ENCODE measurements at places on chromosomes 16 and 17.

DNA sequence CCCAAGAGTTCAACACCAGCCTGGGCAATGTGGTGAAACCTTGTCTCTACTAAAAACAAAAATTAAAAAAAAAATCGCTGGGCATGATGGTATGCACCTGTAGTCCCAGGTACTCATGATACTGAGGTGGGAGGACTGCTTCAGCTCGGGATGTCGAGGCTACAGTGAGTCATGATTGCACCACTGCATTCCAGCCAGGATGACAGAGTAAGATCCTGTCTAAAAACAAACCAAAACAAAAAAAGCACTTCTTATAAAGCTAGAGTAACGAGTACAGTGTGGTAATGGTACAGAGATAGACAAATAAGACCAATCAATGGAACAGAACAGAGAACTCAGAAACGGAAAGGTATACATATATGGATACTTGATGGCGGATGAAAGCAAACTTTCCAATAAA is 4.4 kb downstream of the NSMCE1 start:
- no peak for DNase-seq

DNA sequence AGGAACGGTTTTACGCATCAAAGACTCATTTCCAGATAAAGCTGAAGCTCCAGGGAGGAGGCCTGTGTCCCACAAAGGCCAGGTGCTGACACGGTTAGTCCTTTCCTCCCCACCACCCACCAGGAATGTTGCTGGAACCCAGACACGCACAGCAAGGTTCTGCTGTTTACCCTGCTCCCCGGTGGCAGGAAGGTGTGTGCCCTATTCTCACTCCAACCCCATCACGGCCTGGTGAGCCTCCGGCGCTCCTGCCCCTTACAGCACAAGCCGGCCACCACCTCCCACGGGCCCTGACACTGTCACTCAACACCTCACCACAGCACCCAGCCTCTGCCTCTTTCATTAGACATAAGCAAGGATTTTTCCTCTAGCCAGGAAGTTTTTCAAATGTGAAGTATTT is 47.8 kb downstream of the ANKRD11 start:
- no peak for DNase-seq

DNA sequence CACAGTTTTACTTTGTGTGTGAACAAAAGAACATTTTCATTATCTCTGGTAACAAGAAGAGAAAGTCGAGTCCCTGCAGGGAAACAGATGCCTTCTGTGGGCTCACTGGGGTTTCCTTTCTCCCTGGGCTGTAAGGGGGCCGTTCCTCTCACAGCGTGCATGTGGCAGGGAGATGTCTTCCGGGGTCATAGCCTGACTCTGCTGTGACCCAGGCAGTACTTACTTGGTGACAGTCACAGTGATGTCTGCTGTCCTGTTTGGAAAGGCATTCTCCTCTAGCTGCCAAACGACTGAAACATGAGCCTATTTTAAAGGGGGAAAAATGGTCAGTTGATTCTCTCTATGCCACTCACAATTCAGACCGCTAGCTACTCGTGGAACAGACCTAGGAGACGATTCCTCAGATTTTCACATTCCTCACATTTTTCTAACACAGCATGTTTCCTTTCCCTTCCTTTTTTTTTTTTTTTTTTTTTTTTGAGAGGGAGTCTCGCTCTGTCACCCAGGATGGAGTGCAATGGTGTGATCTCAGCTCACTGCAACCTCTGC is 7.3 kb downstream of the HASPIN start:
- DNase-seq, result no peak

DNA sequence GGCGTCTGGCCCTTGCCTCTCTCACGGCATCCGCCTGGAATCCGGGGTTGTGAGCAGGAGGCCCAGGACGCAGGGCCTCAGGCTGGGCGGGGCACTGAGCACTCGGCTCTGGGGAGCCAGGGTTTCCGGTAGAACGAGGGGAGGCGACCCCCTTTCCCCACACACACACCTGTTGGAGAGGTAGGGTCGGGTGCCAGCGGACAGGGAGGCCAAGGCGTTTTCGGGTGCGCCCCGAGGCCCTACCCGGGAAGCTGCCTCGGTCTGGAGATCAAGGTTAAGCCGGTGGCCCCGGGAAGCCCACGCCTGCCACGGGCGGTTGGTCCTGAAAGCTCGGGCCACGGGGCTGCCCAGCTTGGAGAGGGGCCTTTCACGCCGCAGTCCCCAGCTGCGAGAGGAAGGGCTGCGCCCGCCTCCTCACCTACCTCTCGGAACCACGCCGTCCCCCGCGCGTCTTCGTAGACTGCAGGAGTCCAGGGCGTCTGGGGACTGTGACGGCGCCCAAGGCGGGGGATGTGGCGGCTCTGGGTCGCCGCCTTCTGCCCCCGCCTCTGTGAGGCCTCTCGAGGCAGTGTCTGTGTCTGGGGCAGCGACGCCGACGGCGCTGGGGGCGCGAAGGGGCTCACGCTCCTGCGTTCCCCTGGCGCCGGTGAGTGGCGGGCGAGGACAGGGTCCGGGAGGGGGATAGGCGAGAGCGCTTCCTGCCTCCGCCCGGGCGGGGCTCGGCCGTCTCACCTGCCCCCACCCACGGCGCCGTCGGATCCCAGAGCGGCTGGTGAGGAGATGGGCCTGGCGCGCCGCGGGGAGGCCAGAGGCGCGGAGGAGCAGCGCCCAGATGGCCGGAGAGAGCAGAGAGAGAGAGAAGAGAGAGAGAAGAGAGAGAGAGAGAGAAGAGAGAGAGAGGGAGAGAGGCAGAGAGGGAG is 20.3 kb upstream of the HOXB9 start:
- no peak for DNase-seq

- DNase-seq, result no peak
Observed at GRCh38 chr16:72829846-72830775, 217.8 kb downstream of the ZFHX3 start.

- no peak for DNase-seq
Observed at GRCh38 chr17:61157246-61157886, 242.3 kb upstream of the TBX2 start.

- no peak for DNase-seq
Observed at GRCh38 chr17:16255481-16255921, 38.5 kb downstream of the PIGL start.

DNA sequence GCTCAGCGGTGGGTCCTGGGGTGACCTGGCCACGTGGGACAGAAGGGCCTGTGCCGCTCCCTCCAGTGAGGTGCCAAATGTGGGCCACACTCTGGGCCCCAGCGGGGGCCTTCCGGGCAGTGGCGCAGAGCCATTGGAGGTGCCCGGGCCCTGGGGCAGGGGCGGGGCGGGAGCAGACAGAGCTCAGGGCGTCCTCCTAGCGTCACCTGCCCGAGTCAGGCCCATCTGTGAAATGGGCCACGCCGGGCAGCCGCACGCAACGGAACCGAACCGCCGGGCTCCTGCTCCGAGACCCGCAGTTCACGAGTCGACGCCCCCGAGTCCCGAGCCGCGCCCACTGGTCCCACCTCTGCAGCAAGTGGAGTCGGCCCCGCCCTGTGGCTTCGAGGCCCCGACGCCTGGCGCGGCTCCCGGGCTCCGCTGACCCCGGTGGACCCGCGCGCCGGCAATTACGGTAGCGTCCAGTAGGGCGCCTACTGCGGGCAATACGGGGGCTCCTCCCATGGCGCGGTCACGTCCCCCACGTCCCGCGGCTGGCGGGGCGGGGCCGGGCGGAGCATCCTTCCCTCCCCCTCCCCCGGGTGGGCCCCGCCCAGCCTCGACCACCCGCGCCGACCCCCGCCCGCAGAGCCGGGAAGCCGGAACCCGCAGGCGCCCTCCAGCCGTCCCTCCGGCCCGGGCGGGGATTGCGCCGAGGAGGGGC is 1.9 kb downstream of the SLC16A3 start:
- peak; percentile 76 for DNase-seq

DNA sequence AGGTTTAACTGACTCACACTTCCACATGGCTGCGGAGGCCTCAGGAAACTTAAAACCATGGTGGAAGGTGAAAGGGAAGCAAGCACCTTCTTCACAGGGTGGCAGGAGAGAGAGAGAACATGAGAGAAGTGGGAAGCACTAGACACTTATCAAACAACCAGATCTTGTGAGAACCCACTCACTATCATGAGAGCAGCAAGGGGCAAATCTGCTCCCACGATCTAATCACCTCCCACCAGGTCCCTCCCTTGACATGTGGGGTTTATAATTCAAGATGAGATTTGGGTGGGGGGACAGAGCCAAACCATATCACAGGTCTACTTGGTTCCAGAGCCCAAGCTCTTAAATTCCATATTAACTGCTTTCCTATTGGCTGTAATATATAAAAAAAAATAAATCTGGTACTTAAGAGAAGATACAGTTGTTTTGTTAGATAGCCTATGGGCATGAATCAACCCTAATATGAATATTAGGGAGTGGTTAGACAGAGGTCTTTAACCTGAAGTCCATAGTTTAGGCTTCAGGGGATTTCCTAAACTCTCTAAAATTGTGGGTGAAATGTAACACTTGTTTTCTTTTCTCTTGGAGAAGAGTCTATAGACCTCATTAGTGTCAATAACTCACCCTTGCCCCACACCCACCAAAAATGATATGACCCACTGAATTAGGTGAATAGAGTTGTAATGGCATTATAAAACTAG is 56.7 kb downstream of the SKAP1 start:
- DNase-seq, result no peak

- no peak for DNase-seq
Observed at GRCh38 chr17:61401389-61402072, 1.9 kb downstream of the TBX2 start.

- no peak for DNase-seq
Observed at GRCh38 chr17:54662978-54663876, 237.4 kb upstream of the TOM1L1 start.

- no peak for DNase-seq
Observed at GRCh38 chr16:54026456-54026855, 260.1 kb downstream of the IRX3 start.

GRCh38 chr17:7511108-7511507 is 26.9 kb downstream of the POLR2A start:
- DNase-seq, result no peak

- peak; percentile 74 for DNase-seq
Observed at GRCh38 chr17:49817993-49818392, 29.5 kb downstream of the KAT7 start.

DNA sequence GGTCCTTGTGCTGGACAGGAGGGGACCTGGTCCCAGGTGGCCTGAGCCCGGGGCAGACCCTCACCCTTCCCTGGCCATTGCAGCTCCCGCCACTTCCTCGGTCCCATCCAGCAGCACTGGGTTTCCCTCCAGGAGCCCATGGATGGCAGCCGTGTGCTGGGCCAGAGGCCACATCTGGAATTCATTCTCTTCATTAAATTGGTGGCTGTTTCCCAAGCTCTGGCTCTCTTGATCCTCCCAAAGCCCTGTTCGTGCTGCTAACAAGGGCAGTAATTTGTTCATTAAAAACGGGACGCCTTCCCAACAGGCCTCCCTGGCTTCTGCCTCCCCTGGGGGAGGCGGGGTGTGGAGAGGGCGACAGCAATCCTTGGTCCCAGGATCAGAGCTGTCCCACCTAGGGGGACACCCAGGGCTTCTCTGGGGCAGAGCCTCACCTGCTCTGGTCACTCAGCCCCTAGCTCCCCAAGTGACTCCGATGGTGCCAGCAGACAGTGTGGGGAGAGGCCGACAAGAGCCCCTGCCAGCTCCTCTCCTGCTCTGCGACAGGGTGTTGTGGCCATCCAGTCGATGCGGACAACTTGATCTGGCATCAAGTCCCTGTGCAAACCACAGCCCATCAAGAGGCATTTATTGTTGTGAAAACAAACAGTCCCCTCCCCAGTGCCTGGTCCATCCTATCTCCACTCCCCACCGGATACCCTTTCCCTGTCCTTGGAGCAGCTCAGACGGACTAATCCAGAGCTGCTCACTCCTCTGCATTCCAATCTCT is 44.0 kb downstream of the SDK2 start:
- no peak for DNase-seq

DNA sequence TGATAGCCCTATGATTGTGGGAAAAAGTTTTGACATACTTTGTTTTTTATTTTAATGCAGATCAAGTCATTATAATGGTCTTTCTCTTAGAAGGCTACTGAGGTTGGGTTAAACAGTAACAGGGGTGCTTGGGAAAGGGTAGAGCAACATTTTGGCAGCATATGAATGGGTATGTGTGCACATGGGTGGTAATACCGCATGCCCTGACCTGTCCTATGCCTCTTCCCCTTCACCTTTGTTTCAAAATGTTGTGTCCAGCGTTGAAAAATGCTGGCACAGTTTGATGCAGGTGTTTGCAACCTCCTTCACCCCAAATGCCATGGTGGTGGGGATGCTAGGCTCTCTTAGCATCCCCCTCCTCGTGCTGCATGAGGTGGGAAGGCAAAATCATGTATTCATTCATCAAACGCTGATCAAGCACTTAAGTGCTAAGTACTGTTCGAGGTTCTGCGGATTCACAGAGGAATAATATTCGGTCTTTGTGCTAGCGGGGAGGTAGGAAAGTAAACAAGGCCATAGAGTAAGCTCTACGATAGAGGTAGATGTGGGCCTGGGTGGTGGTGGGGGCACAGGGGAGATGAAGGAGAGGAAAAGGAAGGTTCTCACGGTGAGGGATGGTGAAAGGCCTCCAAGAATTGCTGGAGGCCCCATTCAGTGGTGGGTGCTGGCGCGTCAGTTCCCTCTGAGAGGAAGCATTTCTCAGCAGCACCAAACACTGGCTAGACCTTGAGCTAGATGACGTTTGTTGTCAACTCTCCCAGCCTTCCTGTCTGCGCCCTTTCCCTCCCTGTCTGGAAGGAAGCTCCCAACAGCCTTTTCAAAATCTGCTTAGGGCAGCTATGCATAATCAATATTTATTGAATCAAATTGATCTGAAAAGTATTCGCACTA is 13.3 kb upstream of the MARCHF10 start:
- no peak for DNase-seq

Measured in CD4-positive, alpha-beta memory T cell (primary cell).